ENCODE measurements at places on chromosomes 4 and X. TPM values are rescaled to one million over a fixed set of nuclear protein-coding genes. Genes with fewer than 3 reads are reported as not detected.

The CCDC120 gene
- total RNA-seq: 3.5 TPM

The MAGEA10 gene
- not detected for total RNA-seq

The RPS6KA6 gene
- total RNA-seq: 27.2 TPM

The BMPR1B gene
- 26.1 TPM for total RNA-seq

The FGFBP1 gene
- total RNA-seq: not detected

The DUSP21 gene
- not detected for total RNA-seq

Data from diencephalon (tissue), 1 donor.